ENCODE measurements at places on chromosomes 16 and 17. TPM values are rescaled to one million over a fixed set of nuclear protein-coding genes. Genes with fewer than 3 reads are reported as not detected.

DNA sequence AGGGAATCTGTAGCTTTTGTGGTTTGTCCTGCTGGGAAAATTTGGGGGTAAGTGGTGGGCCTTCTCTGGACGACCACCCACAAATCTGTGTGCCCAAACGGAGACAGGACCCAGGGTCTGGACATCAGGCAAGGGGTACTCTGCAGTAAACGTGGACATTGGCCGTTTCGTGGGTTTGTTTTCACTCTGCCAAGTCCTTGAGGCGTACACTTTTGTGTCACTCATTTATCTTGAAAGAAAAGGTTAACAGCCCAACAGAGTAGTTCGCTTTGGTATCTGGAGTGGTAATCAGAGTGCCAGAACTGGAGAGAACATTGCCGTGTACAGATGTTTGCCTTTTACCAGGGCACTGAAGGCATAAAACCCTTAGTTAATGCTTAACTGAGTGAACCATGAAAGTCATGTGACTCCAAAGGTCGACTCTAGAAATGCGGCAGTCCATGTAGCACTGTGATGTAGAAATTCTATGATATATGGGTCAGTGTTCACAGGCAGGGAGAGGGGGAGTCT is 15.4 kb downstream of the NAA60 start:
- no peak for DNase-seq

Gene KCNAB3
- total RNA-seq = not detected

DNA sequence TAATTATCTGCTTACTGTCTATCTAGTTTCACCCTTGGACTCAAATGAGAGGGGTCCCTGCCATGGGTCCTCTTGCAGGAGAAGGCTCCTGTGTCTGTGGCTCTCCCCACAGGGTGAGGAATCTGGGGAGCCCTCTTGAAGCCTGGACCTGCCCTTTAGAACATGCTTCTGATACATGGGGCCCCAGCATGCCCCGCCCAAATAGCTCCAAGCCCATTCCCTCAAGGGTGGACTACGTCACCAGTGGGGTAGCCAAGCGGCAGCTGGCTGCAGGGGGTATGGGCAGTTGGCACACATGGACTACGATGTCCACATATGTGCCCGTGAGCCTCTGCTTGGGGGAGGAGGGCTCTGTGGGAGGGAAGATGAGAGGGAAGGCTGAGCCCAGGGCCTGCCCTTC is 39.3 kb downstream of the ARHGAP27 start:
- no peak for DNase-seq

- no peak for DNase-seq
These were observed 526 bp upstream of the RNASEK start for GRCh38 chr17:7011942-7012254.

Gene ARL5C
- not detected for total RNA-seq

GRCh38 chr16:14248791-14249190 is 177.7 kb downstream of the MRTFB start:
- no peak for DNase-seq

DNA sequence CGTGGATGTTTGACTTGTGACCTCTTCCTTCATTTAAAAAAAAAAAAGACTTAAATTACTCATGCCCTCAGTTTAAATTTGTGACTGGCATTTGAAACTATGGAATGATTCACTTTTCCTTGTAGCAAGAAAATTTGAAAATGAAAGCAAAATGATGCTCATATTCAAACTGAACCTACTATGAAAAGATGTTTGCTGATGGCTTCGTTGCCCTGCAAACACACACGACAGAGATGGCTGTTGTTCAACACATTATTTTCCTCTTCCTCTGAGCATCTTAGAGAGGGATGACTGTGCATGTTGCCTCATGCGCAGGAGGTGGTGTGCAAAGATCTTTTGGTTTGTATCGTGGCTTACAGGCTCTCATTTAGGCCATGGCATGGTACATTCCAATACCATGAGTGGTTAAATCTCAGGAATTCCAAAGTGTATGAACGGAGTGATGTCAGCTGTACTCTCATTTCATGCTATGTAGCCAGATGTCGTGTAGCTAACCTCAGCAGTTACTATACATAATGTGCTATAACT is 164.5 kb downstream of the PRKCA start:
- peak; percentile 74 for DNase-seq

DNA sequence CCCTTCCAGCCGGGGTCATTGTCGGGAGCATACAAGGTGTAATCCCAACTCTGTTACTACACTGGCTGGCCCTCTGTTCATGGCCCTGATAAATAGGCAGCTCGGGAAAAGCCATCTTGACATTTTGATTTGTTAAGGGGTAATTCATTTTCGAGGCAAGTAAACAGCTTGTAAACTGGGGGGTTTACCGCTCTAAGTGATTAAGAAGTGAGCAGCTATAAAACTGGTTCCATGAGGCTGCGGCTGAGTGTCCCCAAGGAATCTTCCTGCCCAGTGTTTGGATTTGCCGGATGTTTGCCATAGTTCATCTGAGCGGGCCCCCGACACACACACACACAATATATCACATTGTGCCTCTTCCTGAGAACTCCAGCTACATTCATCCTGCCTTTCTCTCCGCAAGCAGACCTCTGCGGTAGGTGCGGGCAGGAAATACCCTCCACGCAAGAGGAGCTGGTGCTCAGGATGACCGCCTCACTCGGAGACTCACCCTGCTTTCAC is 92.2 kb downstream of the SOCS1 start:
- no peak for DNase-seq

Gene TP53TG3
- total RNA-seq = not detected

DNA sequence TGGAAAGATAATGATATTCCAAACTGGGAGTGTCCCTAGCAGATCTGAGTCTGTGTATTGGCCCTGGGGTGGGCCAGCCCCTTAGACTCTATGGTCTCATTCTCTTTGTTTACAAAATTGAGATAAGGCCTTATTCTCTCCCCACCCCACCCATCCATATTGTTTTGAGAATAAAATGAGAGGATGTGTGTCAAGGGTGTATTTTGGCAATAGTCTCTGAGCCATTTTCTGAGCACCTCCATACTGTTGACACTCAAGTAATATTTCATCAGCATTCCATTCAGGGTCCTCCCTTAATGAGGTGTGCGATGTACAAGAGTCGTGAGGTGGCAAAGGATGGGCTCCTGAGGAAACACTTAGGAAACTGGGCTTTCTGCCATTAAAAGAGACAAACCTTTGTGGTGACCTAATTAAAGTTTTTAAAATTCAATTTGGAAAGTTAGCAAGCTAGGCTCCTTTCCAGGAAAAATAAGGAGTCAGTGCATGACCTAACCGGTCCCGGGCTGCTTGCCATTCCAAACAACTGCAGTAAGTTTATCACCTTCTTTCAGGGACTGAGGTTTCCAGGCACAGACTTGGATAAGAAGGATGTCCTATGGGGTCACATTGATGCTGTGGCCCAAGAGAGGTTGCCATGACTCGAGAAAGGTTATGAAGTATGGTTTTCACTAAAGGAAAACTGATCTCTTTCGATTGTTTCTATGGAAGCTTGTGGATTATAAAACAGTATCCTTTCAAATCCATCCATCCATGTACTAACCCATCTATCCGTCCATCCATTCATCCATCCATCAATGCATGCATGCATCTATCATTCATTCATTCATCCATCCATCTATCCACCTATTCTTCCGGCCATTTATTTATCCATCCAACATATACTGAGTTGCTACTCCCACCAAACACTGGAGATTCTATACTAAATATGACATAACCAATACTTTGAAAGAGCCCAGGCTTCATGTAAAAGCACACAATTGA is 443.3 kb downstream of the UTP18 start:
- DNase-seq = no peak

Gene RAB26
- total RNA-seq = 0.68 TPM

GRCh38 chr17:35984140-35984539 is 2.4 kb downstream of the CCL14 start:
- no peak for DNase-seq

Gene SMCR8
- 10.6 TPM for total RNA-seq

- DNase-seq = no peak
These were observed 29.4 kb downstream of the C16orf87 start for GRCh38 chr16:46801428-46802049.

- peak; percentile 94 for DNase-seq
These were observed 70.5 kb downstream of the GAS7 start for GRCh38 chr17:10127819-10128425.

Gene PRAC2
- total RNA-seq = not detected

DNA sequence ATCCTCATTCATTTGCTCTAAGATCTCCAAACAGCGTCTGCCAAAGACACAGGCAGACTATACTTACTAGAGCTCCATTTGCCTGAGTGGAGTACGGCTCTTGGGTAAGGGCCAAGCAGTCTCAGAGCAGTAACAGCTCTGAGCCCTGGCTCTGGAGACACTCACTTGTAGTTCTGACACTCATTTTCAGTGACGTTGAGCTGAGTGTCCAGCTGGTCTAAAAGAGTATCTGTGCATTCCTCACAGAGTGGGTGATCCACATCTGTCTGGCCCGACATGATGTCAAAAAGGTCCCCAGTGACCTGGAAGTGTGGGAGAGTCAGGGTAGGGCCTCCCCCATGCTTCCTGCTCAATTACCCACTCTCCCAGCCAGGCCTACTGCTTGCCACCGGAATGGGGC is 5.7 kb downstream of the BECN1 start:
- no peak for DNase-seq

Gene CD300H
- total RNA-seq = not detected

DNA sequence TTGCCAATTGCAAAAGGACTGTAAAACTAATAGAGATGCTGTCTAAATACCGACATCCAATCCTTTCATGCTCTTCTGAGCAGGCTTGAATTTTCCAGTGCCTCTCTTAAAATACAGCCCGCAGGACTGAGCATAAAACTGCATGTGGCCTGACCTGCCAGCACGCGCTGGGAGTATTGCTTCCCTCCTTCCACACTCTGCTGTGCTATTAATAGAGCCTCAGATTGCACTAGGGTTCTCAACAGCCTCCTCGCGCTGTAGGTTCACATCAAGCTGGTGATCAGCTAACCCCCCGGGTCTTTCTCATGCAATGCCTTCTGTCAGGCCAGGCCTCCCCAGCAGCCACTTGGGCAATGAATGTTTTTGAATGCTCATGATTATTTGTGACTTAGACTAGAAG is 14.2 kb upstream of the MSI2 start:
- no peak for DNase-seq

Gene KRT12
- not detected for total RNA-seq

DNA sequence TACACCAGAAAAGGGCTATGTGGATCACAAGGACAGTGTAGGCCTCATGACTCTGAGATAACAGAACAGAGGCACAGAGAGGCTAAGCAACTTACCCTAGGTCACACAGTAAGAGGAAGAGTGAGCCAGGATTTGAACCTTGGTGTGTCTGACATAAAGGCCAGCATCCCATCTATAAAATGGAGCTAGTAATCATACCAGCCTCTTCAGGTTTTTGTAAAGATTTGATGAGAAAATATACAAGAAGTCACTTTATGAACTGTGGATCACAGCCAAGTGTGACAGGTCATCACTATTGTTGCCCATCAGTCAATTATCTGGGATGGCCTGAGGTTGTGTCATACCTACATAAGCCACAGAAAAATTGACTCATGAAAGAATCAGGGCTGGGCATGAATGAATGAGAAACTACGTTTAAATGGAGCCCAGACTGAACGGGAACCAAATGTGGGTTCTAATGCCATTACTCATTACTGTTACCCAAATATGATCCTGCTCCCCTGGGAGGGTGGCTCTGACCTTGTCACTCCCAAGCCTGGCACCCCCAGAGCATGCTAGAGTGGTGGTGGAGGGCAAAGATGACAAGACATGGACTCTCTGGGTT is 21.0 kb downstream of the FBXO39 start:
- DNase-seq = no peak

DNA sequence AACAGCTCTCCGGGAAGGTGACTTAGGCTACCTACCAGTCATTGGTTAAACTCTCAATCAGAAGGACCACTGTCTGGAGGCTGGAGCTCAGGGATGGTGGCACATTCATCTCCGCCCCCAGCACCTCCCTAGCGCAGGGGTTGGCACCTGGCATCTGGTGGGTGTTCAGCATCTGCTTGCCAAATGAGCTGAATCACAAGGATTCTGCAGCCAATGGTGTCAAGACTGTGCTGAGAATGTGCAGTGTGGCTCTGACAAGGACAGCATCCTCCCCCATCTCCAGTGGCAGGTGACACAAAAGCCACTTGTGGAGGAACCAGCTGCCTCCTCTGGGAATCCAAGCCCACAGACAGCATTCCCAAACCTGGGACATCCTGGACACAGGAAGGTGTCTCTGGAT is 35.2 kb downstream of the PLXDC1 start:
- DNase-seq = no peak

DNA sequence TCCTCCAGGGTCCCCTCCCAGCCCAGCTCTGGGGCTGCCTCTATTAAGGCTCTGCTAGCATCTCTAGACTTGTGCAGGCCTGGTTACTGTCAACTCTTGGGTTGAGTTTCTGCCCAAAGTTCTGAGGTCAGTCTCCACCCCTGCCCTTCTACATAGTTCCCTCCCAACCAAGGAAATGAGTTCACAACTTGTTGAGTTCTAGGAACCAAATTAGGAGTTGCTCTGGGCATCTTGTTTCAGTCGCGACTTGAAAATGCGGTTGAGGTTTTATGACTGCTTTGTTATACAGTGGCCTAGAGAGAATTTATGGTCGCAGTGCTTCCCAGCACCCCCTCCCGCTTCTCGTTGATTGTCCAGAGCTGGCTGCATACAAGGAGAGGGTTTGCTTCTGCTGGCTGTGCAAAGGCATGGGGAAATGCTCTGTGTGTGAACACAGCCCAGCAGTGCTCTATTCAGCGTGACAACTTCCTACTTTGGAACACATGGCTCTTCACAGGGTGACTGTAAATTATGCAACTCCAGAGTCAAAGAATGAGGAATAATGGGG is 20.2 kb downstream of the GNAO1 start:
- peak; percentile 94 for DNase-seq

DNA sequence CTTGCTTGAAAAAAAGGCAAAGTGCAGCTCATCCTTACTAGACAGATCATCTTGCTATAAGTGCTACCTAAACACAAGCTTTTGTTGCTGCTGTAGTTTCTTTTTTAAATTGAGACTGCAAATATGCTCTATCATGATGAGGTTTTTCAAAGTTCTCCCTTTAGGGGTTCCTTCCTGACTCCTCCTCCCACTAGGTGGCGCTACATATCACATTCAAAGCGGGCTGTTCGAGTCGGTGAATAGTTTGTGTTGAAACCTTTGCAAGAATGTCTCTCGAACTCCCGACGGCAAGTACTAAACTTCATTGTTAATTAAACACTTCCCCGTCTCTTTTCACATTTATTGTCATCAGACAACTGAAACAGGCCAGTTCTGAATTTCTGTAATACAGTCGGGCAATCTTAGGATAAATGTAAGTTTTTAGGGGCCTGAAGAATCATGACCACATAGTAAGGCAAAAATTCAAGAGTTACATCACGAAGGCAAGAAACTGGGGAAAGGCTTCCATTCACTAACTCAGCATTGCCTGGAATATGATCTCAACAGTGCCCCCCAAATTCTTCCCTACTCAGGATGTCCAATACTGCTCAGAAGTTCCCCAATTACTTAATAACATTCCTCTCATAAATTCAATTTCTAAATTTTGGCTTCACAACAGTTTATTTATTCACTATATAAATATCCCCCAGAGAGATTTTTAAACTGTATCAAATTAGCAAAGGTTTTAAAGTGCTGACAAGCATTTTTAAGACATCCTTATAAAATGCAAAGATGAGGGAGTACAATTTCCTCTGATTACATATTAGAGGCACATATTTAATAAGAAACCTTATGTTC is 6.7 kb downstream of the HS3ST3A1 start:
- DNase-seq = peak; percentile 85

GRCh38 chr16:10090816-10091215 is 91.4 kb downstream of the GRIN2A start:
- no peak for DNase-seq

GRCh38 chr16:49921791-49922456 is 66.0 kb upstream of the ZNF423 start:
- DNase-seq = peak; percentile 72
